ENCODE measurements at places on chromosomes 12 and 14.
A peak's percentile ranks its signal among the peaks of the same experiment; 100 is the strongest.

- DNase-seq: no peak
Observed at GRCh38 chr14:28120391-28120790, 646.2 kb upstream of the FOXG1 start.

- no peak for DNase-seq
Observed at GRCh38 chr12:11734580-11735180, 85.2 kb downstream of the ETV6 start.

- DNase-seq: no peak
Observed at GRCh38 chr12:53427905-53428594, 4.4 kb downstream of the AMHR2 start.

GRCh38 chr12:132289356-132290202, 39.8 kb downstream of the GALNT9 start:
- no peak for DNase-seq

- DNase-seq: no peak
Observed at GRCh38 chr14:24984846-24985589, 64.9 kb downstream of the STXBP6 start.

- DNase-seq: no peak
Observed at GRCh38 chr12:112514926-112515642, 96.3 kb downstream of the PTPN11 start.

- no peak for DNase-seq
Observed at GRCh38 chr12:76226397-76226796, 121.8 kb downstream of the BBS10 start.

GRCh38 chr14:72776701-72777261, 117.1 kb downstream of the DPF3 start:
- peak; percentile 6 for DNase-seq

DNA sequence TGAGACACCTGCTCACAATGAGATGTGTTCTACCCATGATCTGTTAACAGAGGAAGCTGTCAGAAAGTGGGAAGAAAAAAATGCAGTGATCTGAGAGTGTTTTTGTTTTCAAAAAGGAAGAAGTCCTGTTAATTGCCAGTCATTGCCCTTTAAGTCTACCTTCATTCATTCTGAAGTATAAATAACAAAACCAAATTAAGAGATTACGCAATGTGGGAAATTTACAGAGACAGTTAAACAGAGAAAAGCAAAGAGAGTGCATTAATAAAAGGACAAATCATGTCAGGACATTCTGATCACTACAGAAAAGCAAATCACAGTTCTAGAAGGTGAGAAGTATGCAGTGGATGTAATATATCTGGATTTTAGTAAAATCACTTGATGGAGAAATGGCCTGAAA, 154.2 kb downstream of the NRXN3 start:
- DNase-seq: no peak

All from vagina (tissue), 2 donors.